Mesenchymal stem cell (in vitro differentiated cells and primary cell): ENCODE measurements at places on chromosomes 7 and 10.

DNA sequence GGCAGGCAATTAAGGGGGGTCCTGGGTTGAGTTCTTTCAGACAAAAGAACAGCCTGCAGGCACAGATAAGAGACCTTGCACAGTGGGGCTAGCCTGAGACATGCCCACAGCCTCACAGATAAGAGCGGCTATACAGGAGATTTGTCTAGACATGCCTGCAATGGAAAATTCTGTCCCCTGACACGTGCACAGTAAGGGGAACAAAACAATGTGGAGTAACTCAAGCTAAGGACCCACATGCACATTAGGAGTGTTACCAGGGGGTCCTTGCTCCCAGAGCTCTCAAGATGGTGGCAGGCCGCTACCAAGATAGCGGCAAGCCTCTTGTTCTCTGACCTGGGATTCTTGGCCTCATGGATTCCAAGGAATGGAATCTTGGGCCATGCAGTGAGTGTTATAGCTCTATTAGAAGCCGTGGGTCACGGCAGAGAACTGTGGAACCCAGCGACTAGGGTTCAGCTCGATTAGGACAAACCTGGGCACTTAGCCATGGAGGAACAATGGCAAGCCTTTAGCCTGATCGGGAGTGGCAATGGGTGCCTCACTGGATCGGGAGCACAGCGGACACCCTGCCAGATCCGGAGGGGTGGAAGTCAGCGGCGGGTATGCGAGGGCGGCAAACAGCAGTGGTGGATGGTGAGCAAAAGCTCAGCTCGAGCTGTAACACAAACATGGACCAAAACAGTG lies 196.9 kb downstream of the CCSER2 start:
- no peak for DNase-seq
- H3K4me1 ChIP-seq, result peaks cover 8% of the 10 kb centered on the region
- no peaks in the 10 kb centered on the region for H3K36me3 ChIP-seq
- H3K27ac ChIP-seq, result no peak overlapping the region
- H3K27me3 ChIP-seq, result no peaks in the 10 kb centered on the region
- H3K4me3 ChIP-seq, result no peak overlapping the region

- H3K4me3 ChIP-seq, result no peak overlapping the region
- H3K27ac ChIP-seq, result no peak overlapping the region
Observed at GRCh38 chr10:126264102-126265018, 123.9 kb downstream of the ADAM12 start.

DNA sequence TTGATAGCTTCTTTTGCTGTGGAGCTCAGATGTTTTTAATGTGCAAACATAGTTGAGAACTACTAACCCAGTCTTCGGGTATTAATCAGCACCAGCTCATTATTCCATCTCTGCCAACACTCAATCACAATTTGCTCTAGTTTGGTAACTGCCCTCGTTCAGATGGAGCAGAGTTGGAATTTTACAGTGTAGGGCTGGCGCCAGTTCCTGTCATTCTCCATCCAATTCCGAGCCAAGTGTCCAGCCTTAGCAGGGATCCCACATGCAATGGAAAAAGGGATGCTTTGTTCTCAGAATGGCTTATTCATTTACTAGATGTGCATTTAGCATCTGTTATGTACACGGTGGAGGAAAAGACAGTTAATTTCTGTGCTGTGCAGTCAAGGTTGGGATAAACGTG lies 504.5 kb upstream of the GALNT17 start:
- H3K27ac ChIP-seq, result no peak overlapping the region
- H3K4me3 ChIP-seq, result no peak overlapping the region
- peaks cover 15% of the 10 kb centered on the region for H3K4me1 ChIP-seq

DNA sequence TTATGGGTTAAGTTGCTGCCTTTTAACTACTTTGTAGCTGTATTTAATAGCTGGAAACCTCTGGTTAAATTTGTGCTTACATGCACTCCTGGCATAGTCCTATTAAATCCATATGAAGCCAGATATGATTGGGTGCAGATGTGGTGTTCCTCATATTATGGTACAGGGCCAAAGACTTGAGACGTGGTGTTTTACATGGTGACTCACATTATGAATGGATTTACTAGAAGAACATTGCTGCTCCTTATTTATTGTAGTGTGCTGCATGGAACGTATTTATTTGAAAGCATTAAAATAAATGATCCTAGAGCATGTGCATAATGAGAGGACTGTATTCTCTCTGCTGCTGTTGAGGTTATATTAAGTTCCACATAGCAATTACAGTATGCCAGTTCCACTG lies 224.1 kb downstream of the SLC25A13 start:
- H3K27ac ChIP-seq, result no peak overlapping the region
- H3K27me3 ChIP-seq, result no peaks in the 10 kb centered on the region
- DNase-seq, result no peak
- no peak overlapping the region for H3K4me3 ChIP-seq

GRCh38 chr7:23161482-23161881 lies 20.4 kb upstream of the NUP42 start:
- H3K27ac ChIP-seq, result no peak overlapping the region
- DNase-seq, result no peak
- no peak overlapping the region for H3K4me3 ChIP-seq
- no peaks in the 10 kb centered on the region for H3K27me3 ChIP-seq

DNA sequence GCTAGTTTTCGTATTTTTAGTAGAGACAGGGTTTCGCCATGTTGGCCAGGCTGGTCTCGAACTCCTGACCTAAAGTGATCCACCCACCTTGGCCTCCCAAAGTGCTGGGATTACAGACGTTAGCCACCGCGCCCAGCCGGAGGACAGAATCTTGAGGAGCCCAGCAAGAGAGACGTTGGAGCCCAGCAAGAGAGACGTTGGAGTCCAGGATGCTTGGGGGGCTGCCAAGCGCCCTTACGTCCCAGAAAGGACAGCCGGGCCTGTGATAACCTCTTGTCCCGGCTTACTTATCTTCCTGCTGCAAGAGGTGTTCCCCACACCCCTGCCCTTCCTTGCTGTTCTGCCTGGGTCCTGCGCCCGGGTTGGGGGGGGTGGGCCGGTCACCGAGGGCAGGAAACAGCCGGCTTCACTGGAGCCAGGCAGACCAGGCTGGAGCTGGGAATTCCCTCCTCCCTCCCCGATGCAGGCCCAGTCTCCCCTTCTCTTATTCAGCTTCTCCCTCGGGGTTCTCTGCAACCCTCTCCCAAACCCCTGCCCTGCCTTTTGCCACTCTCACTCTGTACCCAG lies 1.9 kb upstream of the EPHB4 start:
- peaks cover 21% of the 10 kb centered on the region for H3K4me1 ChIP-seq
- H3K27ac ChIP-seq, result no peak overlapping the region
- H3K27me3 ChIP-seq, result no peaks in the 10 kb centered on the region
- H3K4me3 ChIP-seq, result no peak overlapping the region

- H3K27ac ChIP-seq, result no peak overlapping the region
- H3K4me1 ChIP-seq, result peaks cover 52% of the 10 kb centered on the region
- peaks cover 24% of the 10 kb centered on the region for H3K36me3 ChIP-seq
Observed at GRCh38 chr10:132395704-132396493, 1.1 kb upstream of the PWWP2B start.
